ENCODE measurements at places on chromosomes 11 and 22. TPM values are rescaled to one million over a fixed set of nuclear protein-coding genes. Genes with fewer than 3 reads are reported as not detected.
A peak's percentile ranks its signal among the peaks of the same experiment; 100 is the strongest.

The PHETA2 gene
- total RNA-seq = 3.3 TPM

GRCh38 chr11:64285885-64286800, 495 bp downstream of the GPR137 start:
- no peak for DNase-seq

- no peak for DNase-seq
Observed at GRCh38 chr11:31844351-31844750, 33.2 kb upstream of the PAX6 start.

- DNase-seq = no peak
Observed at GRCh38 chr11:114261791-114262190, 34.4 kb upstream of the NNMT start.

The DEAF1 gene
- 36.0 TPM for total RNA-seq

- no peak for DNase-seq
Observed at GRCh38 chr22:20811971-20812660, 38.2 kb downstream of the SERPIND1 start.

The KCNJ1 gene
- not detected for total RNA-seq

DNA sequence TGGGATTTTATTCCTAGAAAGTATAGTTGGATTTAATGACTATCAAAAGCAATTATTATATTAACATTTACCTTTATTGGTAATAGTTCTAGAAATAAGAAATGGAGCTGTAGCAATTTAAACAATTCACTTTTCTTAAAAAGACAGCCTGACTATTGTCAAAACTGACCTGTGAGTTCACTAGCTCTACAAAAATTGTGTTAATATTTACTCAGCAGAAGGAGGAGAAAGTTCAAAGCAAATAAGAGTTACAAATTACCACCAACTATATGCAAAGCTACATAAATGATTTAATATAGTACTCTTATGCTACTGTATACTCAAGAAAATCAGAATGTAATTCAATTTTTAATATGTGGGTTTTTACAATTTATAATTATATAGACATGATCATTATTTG, 310.0 kb downstream of the DCDC1 start:
- no peak for DNase-seq

DNA sequence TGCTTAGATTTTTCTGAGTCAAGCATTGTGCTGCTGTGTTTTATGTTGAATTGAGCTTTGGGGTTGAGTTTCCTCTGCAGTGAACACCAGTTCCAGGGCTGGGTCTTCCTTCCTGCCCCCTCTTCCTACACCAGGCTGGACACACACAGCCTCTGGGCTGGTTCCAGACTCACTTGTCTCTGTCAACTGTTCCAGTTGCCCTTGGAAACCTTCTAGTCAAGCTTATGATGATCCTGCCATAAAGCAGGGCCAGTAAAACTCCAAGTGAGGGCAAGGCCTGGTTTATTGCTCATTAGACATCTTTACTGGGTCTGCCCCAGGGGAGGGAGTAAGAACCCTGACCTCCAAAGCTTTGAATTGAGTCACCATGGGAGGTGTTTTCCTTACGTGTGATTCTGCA, 61.1 kb downstream of the KIAA1671 start:
- no peak for DNase-seq

The PGA5 gene
- not detected for total RNA-seq

GRCh38 chr22:38106814-38107578, 3.5 kb downstream of the BAIAP2L2 start:
- DNase-seq = no peak

DNA sequence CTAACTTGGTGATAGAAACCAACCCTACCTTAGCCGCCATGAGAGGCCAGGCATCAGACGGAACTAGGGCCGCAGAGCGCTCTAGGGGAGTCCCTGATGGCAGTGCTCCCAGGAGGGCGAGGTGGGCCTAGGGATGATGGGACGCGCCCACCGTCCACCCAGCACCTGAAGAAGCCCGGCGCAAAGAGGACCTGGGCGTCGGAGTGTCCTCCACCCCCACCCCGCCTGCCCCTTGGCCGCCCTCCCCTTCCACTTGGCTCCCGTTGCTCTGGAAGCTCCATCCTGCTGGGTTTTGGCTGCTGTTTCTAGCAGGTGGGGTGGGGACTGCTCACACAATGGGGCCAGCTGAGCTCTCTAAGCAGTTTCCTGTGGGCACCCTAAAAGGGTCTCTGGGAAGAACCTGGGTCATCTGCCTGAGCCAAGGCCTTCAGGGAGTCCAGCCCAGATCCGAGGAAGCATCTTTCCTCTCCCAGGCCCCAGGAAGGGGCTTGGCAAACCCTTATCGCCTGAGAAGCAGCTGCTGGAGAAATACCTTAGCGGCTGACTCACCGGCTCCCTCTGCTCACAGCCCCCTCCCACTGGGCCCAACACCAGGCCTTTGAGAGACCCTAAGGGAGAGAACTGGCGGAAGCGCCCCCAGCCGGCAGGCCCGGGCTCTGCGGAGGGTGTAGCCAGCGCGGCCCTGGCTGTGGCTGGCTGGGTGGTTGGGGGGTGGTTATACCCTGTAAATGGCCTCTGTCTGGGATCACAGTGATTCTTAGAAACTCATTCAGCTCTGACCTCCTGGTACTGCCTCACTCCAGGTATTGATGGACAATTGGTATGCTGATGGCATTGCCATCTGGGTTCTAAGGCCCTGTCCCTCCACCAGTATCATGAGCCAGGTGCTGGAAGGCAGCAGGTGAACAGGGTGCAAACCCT, 19.3 kb downstream of the CREB3L1 start:
- no peak for DNase-seq

- no peak for DNase-seq
Observed at GRCh38 chr11:20631519-20632168, 32.2 kb downstream of the SLC6A5 start.

GRCh38 chr11:77054084-77054483, 12.7 kb upstream of the CAPN5 start:
- no peak for DNase-seq

The CLCF1 gene
- total RNA-seq = 4.3 TPM

- no peak for DNase-seq
Observed at GRCh38 chr11:911031-911889, 650 bp upstream of the CHID1 start.

DNA sequence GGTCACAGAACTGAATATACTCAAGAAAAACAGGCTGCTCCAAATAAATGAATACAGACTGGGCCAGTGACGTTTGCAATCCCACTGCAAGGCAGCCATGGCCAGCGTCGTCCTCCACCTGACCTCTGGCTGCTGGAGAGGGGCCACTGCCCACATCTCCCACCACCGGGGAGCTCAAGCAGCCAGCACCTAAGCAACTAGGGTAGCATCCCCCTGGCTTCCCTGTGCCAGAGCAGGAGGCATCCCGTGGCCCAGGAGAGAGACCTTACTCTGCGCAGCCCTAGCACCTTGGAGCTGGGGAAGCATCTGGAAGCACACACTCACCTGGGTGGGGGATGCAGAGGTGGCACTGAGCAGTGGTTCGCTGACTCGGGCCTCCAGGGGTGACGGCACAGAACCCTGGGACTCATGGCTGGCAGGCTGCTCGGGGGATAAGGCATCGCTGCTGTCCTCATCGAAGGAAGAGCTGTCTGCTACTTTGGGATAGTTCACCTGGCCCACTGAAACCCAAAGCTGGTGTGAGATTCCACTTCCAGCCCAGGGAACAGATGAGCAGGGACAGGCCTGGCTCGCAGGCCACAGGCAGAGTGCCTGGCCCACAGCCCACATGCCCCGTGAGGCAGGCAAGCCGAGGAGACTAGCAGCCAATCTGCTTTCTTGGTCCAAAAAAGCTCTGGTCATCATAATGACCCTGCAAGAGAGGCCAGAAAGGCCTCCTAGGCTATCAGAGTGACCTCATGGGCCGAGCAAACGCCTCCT, 53.7 kb downstream of the SGSM3 start:
- DNase-seq = peak; percentile 21

GRCh38 chr11:1336836-1337646, 27.6 kb upstream of the TOLLIP start:
- DNase-seq = peak; percentile 60

DNA sequence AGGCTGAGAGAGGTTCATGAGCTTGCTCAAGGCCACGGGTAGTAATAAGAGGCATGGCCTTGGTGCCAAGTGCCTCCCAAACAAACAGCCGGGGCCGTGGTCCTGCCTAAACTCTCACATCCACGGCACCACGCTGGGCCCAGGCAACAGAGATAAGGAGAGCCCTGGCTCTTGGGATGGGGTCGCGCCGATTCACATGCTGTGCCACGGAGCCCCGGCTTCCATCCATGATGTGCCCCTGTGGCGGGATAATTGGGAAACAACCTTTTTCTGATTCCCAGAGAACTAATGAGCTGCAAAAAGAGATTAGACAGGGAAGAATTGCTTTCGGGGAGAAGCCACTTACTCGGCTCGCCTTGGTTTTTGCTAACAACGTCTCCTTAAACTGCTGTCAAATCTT, 22.0 kb downstream of the TP53AIP1 start:
- no peak for DNase-seq

GRCh38 chr22:21030621-21031544, 1.5 kb downstream of the SLC7A4 start:
- no peak for DNase-seq

DNA sequence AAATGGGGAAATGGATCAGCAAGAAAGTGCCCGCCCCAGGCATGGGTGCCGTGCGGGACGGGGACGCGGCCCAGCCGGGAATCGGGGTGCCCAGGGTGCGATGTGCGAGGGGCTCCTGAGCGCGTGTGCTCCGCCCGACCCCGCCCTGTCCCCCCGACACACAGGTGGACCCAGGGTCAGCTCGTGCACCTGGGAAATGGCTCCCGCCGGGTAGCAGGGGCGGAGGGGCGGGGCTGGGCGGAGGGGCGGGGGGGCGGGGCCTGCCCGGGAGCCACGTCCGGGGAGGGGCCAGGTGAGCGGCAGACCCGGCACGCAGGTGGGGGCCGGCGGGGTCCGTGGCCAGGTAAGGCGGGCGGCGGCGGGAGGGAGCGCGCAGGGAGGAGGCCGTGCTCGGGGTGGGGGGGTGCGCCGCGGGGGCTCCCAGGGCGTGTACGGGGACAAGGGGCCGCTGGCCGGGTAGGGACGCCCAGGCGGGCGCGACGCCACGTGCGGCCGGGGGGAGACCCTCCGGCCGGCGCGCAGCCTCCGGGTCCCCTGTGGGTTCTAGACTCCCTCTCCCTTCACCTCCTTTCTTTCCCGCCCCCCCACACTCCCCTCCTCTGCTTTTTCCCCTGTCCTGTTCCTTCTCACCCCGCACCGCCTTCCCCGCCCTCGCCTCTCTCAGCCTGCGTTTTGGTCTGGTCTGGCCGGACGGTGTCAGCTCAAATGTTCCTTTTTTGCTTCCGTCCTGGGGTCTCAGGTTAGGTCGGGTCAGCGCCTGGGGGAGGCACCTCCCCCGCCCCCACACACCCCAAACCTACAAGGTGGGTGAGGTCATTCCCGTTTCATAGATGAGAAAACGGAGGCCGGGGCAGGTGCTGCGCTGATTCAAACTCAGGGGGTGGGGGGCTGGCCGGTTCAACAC, at the start of gene ARHGAP8:
Gene ARHGAP8, plus strand, starts transcription at position 291 of the 904 bp plus-strand sequence. CDS start 33,953 bp downstream, outside the sequence.
- DNase-seq = no peak

DNA sequence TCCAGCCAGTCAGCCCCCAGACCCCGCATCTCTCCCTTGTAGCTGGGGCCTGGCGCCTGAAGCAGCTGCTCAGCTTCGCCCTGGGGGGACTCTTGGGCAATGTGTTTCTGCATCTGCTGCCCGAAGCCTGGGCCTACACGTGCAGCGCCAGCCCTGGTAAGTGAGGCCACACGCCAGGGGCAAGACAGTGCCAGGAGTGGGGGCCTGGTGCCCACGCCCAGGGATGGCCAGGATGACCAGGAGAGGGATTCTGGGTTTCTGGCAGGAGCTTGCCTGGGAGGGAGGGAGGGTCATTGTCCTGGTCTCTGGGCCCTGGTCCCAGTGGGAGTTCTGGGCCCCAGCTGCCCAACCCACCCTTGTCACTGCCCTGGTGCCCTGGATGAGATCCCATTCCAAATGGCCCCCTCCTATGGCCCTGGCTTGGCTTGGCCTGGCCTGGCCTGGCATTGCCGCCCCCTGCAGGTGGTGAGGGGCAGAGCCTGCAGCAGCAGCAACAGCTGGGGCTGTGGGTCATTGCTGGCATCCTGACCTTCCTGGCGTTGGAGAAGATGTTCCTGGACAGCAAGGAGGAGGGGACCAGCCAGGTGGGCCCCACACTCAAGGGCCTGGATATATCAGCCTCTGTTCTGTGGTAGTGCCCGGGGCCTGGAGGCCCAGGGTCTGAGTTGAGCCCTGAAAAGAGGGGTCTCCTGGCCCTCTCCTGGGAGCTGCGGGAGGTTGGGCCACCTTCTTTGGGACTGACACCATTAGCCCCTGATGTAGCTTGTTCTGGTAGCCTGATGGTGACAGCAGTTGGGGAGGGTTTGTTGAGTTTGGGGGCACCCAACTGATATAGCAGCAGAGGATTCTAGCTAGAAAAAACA, 3.7 kb downstream of the SLC39A13 start:
- peak; percentile 77 for DNase-seq

Data from activated naive CD8-positive, alpha-beta T cell treated with anti-CD3 and anti-CD28 coated beads, Interleukin-2, amount 10 ng/mL, durations not matched to agents 7 days and 5 days (primary cell).